ENCODE measurements at places on chromosomes 2 and 18.

DNA sequence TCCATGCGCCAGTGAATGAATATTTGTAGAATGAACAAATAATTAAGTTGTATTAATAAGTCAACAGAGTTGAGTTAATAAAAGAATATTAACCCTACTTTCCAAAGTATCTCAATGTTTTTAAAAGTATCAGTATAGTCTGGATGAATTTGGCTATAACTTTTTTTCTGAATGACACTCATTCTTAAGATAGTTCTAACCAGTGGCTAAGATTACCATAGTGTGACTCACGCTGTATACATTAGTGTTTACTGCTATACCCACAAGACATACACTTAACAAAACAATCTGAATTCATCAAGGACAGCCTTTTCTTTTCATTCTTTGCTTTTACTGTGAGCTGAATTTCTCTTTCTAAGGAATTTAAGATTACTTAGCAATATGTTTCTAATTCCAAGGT is 77.0 kb upstream of the PDE1A start:
- DNase-seq: no peak

- DNase-seq: no peak
Observed at GRCh38 chr2:86337244-86337835, at the start of gene REEP1. TSS of gene REEP1 (minus strand) at chr2:86337626. CDS start at chr2:86337510, 116 bp downstream.

DNA sequence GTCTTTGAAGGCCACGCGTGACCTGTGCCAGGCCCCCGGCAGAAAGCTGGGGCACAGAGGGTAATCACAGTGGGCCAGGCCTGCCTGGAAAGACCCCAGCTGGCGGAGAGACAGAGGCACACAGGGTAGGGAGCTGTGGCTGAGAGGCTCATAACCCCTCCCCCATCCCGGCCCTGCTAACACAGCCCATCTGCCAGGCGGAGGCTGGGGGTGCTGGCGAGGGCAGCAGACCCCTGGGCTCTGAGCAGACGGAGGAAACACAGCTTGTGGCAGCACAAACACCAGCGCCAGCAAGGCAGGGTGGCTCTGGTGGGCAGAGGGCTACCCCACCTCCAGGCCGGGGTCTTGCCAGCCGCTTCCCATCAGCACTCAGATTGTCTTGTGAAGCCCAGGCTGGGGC is 19.0 kb downstream of the HS6ST1 start:
- DNase-seq: no peak

GRCh38 chr18:9647496-9648323 is 33.4 kb upstream of the PPP4R1 start:
- no peak for DNase-seq

DNA sequence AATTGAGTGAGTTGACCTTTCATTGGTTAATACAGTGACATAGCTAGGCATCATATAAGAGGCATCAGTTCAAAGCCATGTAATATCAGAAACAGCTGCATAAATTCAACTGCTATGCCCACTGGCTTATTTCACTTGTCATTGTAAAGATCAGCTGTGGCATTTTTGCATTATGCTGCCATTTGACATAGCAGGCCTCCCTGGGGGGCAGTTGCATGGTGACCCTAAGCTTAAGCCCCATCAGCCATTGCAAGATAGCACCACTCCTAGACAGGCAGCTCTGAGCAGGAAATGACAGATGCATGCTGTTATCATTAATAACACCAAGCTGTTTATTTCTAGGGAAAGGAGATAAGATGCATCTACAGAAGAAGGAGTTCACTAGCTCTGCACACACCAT is 233.4 kb upstream of the CNTNAP5 start:
- DNase-seq: no peak

GRCh38 chr2:239278361-239278760 is 122.5 kb downstream of the HDAC4 start:
- no peak for DNase-seq

DNA sequence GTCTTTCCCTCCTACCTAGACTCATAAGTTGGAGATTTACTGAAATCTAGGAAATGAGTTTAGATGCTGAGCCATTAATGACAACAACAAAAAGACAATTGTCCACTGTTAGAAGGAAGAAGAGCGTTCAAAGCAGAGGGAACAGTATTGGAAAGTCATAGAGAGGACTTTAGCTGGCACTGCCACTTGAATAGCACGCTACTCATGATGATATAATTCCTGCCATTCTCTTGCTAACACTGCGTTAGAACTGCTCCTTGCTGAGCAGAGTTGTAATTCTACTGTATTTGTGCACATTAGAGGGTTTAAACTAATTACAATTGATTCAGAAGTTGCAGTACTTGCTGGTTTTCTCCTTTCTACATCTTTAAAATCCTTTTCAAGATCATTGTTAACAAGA is 9.0 kb upstream of the AFTPH start:
- DNase-seq: no peak

DNA sequence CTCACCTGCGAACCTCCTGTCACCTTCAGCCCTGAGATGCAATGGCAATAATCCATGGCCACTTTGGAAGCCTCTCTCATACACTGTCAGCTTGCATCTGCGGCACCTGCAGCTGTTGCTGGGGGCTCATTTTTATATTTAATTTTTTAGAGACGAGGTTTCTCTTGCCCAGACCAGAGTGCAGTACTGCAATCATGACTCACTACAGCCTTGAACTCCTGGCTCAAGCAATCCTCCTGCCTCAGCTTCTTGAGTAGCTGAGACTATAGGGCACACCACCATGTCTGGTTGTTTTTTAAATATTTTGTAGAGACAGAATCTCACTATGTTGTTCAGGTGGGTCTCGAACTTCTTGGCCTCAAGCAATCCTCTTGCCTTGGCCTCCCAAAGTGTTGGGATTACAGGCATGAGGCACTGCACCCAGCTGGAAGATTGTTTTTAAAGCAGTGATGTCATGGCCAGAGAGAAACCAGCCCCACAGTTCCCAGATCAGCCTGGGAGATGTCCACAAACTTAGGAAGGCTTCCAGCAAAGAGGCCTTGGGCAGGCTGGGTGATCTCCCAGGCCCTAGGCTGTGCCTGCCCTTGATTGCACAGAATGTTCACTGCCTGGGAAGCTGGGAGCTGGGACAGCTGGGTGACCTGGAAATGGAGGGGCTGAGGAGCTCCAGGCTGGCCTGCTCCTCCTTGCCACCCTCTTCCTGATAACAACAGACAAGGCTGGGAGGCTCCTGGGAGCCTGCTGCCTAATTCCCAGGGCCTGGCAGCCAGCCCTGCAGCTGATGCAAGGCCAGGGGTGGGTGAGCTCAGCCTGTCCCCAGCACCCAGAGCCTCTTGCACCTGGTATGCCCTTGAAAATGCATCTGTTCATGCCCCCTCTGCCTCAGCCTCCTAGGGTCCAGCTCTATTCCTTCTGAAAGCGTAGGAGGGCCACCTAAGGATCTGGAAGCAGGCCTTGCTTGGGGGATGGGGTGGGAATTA is 27.1 kb downstream of the SH2D6 start:
- no peak for DNase-seq

- no peak for DNase-seq
Observed at GRCh38 chr2:148650881-148651280, 6.3 kb downstream of the EPC2 start.

GRCh38 chr2:85355521-85355920 is 952 bp downstream of the ELMOD3 start:
- DNase-seq: no peak

DNA sequence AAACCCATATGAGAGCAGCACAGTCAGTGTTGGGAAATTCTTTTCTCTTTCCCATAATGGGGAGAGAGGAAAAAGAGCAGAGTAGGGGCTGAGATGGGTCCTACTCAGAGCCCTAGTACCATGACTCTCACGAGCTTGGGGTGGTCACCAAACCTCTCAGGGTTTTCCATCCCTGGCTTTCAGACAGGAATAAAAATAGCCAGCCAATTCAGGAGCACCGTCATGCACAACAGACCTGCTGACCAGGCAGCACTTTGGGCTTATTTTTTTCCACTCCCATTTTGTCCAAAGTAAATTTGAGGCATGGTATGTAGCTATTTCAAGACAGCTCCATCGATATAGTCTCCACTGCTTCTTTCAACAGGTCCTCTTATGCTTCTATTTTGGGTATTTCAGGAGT is 86.4 kb downstream of the TGFA start:
- no peak for DNase-seq

DNA sequence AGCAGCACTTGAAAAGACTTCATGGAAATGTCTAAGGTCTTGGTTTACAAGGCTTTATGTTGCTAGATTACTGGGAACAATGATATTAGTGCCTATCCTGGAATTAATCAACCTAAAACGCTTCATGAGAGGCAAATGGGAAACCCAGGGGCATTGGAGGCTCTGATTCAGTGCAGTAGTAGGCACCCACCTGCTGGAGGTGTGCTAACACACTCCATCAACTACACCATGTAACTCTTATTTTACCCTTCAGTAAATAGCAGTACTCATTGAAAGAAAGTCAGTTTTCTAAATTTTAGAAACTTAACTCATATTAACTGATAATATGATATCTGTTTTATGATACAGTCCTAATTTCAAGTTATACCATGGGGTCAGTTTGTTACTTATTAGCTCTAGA is 17.4 kb upstream of the HNRNPA3 start:
- DNase-seq: no peak
